Left lung (tissue), 14 donors: ENCODE measurements at places on chromosomes 2 and 18. TPM values are rescaled to one million over a fixed set of nuclear protein-coding genes. Genes with fewer than 3 reads are reported as not detected.

Gene DES
- 25.7 TPM for polyA plus RNA-seq

Gene SPC25
- 10.1 TPM for polyA plus RNA-seq

Gene TSPYL6
- 0.14 TPM for polyA plus RNA-seq

DNA sequence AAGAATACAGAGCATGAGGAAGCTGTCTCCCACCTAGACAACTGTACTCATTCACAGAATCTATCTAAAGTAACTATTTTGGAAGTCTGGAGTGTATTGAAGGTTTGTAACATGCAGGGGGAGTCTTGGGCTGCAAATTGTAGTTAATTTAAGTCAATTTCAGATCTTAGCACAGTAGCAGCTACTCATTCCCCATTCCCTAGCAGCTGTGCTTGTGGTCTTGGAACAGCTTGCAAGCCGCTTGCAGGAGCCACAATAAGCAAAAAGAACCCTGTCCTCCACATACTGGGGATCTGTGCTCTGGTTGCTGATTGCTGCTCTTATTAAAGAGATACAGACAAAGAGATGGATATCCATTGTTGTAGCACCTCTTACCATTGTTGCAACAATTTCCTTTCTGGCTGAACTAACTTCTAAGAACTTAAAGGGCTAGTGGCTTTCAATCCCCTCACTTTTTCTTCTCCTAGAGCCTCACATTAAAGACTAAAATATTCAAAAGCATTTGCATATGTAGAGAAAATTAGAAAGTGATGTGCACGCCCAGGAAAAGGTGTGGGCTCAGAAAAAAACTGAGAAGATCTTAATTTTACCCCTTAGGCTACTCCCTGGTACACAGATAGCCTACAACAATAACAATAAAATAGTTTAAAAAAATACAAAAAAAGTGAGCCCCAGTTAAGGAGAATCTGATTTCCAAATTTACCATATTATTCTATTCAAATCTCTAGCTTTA is 1775.1 kb upstream of the PIK3C3 start:
- no peak for DNase-seq

DNA sequence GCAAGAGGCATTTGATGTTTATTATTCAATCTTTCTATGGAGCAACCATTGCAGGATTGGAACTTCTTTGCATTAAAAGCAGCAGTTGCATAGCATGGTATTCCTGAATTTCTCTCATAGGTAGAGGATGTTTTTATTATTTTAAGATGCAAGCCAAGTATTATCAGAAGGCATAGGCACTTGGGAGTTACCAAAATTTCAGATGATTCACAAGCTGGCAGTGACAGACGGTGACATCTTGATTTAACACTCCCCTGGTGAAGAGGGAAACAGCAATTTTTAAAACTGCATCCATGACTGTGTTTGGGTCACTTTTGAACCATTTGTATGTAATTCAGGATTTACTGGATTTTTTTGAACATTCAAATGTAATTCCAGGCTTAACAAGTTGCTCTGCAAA is 654.3 kb downstream of the SLC4A3 start:
- DNase-seq: no peak

DNA sequence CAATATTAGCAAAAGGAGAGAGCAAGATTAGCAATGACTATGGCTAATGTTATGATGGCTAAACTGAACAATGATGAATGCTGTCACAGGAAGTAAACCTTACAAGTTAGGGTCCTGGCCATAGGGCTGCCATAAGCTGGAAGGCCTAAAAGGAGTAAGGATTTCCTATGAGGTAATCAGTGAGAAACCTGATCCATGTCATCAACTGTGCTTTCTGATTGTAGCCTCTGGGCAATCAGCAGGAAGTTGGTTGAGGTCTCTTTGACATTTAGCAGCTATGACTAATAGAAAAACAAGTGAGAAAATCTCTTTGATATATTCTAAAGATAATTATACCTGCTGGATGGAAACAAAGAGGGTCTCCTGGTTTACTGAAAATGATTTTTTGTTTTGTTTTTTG is 193.0 kb downstream of the RAB3GAP1 start:
- no peak for DNase-seq

DNA sequence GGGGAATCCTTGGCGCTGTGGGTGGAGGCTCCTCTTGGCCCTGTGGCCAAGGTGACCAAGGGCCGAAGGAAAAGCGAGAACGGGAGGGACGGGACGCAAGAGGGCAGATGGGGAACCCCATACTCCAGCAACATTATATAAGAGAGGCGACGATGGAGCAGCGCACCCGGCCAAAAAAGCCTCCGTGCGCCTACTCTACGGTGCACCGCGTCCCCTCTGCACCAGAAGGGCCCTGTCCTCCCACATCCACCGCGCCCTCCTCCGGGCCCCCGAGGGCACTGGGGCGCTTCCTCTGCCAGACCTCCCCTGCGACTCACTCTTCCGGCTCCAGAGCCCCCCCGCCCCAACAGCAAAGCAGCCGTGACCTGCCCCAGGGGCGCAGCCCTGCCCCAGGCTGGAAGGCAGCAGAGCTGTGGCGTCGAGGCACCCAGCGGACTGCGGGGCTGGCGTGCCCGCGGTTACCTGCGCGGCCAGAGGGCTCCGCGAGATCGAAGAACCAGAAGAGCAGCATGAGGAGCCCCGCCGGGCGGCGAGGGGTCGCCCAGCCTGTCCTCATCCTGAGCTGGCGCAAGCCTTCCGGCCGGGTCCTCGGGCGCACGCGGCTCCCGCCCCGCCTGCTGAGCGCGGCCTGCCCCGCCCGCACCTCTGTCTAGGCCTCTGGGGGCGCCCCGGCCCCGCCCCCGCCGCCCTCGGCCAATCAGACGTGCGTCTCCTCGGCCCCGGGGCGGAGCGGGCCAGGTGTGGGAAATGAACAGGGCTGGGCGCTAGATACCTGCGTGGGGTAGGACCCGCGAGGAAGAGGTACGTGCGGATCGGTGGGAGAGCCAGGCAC is 106.3 kb upstream of the CD302 start:
- DNase-seq: no peak

DNA sequence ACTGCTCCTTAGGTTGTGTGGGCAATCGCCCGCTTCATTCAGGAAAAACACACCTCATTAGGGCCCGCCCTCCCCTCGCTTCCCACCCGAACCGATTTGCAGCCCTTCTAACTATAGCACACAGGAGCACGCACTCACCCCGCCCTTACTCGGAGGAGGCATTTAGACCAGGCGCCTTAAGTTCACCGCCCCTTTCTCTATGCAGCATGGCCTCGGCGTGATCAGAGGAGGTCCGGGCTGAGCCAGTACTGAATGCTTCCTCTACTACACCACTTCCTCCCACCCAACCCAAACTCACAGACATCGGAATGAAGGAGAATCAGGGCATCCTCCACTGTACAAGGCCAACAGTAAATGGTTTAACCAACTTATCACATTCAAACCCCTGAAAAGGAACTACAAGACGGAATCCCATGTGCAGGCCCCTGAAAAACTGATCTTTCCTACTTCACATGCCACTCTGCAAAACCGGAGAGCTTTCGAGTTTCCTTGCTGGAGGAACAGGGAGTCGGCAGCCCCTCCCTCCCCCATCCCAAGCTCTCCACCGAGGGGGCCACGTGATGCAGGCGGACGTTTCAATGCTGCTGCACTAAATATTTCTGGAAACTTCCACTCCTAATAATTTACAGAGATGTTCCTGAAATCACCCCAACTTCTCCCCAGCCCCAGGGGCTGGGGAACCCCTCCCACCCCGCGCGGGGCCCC is 1.4 kb downstream of the XPO1 start:
- DNase-seq: peak; percentile 91

- DNase-seq: peak; percentile 63
Measured at GRCh38 chr2:10405448-10405847, 42.7 kb downstream of the ODC1 start.

DNA sequence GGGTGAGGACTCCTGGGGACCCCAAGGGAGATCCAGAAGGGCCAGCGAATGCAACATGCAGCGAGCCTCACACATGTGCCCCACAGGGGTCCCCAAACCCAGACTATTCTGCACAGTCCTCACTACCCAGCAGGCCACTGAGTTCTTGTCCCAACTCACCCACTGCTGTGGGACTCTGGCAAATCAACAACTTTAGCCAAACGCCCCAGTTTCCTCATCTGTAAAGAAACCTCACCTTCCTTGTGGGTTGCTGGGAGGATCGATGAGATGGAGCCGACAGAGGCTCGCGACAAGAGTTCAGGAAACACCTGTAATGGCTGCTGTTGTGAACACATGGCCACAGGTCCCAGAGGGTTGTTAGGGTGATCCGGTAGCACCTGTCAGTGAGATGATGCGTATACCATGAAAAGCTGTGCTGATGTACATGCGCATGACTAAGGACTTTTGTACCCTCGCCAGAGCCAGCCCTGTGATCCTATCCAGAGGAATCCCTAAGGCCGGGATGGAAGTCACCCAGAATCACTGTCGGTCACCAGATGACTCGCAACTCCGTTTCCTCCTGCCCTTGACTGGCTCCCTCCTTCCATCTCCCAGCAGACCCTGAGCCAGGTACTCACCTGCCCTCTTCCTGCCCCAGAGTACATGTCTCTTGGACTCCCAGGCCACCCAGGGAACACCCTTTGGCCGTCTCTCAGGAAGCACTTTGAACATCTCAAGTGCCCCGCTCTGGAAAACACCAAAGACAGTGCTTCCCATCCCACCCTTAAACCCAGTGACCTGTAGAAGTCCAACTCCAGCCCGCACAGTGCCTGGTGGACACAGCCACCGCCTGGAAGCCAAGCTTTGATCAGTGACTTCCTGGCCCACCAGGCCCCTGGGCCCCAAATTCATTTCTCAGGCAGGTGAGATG is 103.3 kb upstream of the ID2 start:
- DNase-seq: no peak

- no peak for DNase-seq
Measured at GRCh38 chr2:7013471-7014160, 96.4 kb downstream of the RNF144A start.
